Hypothalamus (tissue), 51 donors: ENCODE measurements at places on chromosomes 1 and 21.

GRCh38 chr1:18927654-18928272, 25.4 kb upstream of the ALDH4A1 start:
- no peak for DNase-seq

DNA sequence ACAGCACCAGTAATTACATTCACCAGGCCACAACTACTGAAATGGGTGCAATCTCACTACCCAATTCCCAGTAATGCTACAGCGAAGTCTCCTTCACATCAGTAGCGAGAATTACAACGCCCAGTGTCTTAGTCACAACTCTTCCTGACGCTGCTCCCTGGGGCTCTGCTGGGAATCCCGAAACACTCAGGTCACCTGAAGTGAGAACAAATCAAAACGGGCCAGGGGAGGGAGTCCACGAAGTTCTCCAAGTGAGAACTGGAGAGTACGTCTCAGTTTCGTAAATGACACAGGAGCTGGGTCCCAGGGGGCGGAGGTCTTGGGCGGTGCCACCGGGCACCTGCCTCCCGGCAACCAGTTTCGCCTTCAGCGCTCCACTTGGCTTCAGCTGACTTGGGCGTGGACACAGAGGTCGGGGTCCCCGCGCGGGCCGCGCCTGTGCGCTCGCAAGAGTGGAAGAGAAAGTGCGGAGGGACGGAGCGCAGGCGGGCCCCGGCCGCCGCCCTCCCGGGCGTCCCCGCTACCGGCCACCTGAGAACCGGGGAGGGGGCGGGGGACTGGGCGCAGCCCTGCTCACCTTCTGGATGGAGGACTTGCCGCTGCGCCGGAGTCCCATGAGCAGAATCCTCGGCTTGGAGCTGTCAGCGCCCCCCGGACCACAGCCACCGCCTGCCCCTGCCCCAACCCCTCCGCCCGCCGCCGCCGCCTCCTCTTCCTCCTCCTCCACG, 575 bp downstream of the RRAGC start:
- no peak for DNase-seq

DNA sequence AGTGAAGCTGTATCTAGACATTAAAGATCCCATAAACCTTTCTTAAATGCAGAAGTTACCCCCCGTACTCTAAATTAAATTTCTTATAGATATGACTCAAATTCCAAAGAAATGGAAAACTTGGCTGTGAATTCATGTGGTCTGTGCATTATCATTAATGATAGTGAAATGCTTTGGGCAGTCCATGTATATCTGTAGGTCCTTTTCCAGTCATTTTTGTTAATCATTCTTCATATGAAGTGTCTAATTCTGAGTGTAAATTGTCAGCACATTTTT, 89.3 kb downstream of the RGL1 start:
- no peak for DNase-seq

DNA sequence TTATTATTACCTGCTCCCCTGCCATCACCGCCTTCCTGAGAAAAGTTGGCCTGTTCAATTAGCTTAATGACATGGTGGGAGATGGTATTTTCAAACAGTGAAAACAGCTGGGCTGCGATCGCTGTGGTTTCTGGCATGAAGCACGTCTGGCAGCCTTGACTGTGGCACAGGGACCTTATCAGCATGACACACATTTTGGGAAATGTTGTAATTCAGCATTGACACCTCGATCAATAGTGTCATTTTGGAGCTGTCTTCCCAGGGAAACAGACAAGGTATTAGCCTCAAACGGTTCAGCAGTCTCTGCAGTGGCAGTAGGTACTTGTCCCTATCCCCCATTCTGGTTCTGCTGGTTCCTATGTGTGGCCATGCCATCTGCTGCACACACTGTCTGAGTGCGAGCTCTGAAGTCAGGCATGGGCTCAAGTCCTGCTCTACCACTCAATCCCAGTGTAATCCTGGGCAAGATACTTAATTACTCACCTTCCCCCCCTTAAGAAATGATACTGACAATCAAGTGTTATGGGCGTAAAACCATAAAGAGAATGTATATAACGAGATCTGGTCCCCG, 154.5 kb upstream of the KCND3 start:
- no peak for DNase-seq

GRCh38 chr1:72060466-72061245, 221.7 kb downstream of the NEGR1 start:
- no peak for DNase-seq

DNA sequence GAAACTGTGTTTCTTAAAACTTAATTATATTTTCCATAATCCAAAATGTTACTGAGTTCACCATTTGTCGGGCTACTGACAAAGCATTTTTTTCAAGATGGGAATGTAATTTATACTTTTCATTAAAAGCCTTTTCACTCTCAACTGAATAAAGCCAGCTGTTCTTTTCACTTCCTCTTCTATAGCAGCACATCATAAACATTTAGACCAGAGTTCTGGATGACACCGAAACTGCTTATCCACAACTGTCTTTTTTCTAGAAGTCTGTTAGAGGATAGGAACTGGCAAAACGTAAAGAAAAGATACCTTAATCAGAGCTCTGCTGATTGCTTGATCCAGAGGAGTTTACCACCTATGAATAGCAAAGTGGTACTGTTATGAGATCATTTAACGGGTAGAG, 594.7 kb downstream of the ADGRL2 start:
- DNase-seq: no peak

DNA sequence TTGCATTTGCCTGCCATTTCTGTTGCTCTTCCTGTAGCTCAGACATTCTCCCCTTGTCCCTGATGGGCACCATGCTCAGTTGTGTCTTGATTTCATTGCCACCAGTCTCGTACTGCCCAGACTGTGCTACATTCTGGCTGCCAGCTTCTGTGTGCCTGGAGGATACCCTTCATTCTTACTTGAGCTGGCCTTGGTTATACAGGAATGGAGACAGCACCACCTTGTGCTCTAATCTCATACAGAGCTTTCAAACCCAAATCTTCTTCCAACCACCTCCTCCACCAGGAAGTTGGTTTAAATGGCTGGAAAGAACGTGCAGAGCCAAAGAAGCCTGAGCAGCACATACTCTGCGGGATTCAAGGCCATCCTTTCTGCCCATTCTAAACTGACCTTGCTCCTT, 165.3 kb downstream of the SLC35F3 start:
- DNase-seq: no peak

- DNase-seq: no peak
These were observed 835 bp downstream of the LRRN2 start for GRCh38 chr1:204684571-204685235.

DNA sequence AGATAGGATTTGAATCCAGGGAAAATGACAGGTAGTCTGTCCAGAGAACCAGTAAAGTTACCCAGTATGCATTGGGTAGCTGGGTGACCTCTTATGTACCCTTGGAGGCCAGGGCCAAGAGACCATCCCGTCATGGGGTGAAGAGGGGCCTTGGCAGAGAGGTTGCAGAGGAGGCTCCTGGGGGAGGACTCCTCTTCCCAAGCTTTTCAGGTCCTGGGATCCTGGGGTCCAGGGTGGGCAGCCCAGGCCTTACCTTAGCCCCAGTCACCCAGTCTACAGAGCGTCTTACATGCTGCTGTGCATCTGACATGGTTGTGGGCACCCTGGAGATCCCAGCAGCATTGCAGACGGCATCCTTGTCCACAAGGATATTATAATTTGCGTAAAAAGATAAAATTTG, 14.0 kb downstream of the PMF1 start:
- no peak for DNase-seq

DNA sequence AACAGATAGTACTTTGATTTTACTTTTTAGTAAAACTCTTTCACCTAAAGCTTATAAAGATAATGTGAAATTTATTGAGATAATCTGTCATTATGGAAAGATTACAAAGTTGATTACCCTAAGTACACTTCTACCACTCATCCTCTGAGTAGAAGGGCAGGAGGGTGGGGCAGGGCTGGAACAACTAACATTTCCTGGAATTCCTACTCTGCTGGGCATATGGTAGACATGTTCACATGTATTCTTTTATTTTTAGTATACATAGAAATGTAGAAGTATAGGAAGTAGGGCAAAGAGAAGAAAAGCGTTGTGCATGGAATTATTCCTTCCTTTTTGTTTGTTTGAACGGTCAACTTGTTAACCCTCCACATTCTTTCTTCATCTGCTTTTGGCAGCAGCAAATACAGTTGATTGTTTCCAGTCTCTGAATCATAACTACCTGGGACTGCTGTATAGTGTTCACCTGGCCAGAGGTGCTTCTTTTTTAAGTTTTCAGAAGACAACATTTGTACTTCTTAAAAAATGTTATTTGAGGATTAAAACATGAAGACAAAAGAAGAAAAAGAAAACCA, 85.1 kb downstream of the POU2F1 start:
- DNase-seq: no peak

GRCh38 chr1:87961992-87962391, 633.3 kb downstream of the LMO4 start:
- no peak for DNase-seq

DNA sequence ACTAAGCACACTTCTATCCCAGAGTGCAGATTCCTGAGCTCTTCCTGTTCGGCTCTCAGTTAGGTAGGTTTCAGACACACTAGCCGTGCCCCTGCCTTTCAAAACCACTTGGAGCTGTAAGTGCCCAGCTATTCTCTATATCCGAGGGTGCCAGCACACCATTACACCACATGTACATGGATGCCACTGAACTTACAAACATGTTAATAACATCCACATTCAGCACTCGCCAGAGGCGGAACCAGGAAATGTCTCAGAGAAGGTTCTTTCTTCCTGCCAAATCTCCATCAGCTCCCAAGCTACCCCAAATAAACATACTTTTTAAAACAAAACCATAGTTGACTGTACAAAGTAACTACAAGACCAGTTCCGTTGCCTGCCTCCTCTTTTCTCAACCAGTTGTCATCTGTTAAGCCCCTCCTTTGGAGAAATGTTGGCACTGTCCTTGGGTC, 78.4 kb upstream of the CTTNBP2NL start:
- no peak for DNase-seq

GRCh38 chr1:187157552-187157951, 328.8 kb downstream of the PLA2G4A start:
- DNase-seq: no peak

- no peak for DNase-seq
These were observed 18.0 kb upstream of the RAB3GAP2 start for GRCh38 chr1:220290140-220290761.

GRCh38 chr1:115139381-115139780, 50.1 kb upstream of the TSPAN2 start:
- no peak for DNase-seq

DNA sequence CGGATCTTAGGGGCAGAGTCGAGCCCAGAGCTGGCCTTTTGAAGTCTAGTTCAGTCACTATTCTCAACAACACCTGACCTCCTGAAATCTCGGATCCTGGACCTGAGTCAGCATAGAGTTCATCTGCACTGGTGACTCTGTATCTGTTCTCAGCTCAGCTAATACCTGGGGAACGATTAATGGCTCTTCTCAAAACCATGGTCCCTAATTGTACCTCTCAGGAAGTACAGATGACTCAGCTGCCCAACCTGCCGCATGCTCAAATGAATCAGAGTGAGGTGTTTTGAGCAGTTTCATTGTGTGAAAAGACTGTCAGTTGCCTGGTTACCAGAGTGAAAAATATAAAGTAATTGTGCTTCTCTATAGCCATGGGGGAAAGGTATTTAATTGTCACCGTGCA, 89.2 kb downstream of the SLC35F3 start:
- no peak for DNase-seq

GRCh38 chr21:31658053-31658452, 1.4 kb upstream of the SOD1 start:
- no peak for DNase-seq

- no peak for DNase-seq
These were observed 163.7 kb downstream of the HS2ST1 start for GRCh38 chr1:87077959-87078639.

DNA sequence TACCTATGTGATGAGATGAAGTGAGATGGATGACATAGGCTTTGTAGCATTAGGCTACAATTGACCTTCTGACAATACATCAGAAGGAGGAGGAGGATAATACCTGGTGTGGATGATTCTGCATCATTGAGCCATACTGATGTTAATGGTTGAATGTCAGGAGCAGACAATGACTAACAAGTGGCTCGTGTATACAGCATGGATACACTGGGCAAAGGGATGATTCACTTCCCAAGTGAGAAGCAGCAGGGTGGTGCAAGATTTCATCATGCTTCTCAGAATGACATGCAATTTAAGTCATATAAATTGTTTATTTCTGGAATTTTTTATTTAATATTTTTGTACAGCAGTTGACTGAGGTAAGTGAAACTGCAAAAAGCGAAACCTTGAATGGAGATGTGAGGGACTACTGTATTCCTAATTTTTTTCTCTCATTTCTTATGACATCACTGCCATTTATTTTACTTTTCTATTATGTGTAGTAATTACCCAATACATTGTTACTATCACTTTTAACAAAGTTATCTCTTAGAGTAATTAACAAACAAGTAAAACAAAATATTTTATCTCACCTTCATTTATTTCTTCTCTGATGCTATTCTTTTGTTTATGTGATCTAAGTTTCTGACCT, 34.4 kb upstream of the COP1 start:
- no peak for DNase-seq

- no peak for DNase-seq
These were observed 32.5 kb downstream of the PTP4A2 start for GRCh38 chr1:31905681-31906080.

DNA sequence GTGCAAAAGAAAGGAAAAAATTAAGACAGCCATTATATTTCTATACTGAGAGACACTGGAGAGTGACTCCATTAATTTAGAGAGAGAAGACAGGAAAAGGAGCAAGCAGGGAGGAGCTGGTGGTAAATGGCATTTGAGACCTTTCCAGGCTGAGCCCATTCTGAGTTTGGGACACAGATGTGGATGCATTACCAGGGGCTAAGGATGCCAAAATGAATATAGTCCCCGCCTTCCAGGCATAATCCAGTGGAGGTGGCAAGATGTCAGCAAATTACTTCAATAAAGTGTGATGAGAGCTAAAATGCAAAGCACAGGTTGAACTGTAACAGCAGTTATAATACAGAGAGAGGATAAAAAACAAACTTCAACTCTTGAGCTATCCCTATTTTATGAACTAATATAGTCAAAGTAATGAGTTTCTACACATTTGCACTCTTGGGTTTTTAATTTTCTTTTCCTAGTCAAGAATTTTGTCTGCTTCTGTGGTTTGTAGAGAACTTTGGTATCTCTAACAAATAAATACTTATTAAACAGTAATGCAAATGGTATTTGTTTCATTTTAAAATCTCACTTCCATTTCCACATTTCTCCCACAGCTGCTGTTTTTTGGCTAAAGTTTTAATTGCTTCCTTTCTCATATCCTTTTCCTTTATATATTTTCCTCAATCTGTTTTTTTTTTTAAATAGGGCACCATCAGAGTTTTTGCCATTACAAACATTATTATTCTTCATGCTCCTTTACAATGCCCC, 228.2 kb upstream of the KCNK2 start:
- DNase-seq: no peak
